Activated naive CD8-positive, alpha-beta T cell treated with anti-CD3 and anti-CD28 coated beads, Interleukin-2, amount 50 U/mL, for 16 hours (primary cell): ENCODE measurements at places on chromosomes 1 and 21.

DNA sequence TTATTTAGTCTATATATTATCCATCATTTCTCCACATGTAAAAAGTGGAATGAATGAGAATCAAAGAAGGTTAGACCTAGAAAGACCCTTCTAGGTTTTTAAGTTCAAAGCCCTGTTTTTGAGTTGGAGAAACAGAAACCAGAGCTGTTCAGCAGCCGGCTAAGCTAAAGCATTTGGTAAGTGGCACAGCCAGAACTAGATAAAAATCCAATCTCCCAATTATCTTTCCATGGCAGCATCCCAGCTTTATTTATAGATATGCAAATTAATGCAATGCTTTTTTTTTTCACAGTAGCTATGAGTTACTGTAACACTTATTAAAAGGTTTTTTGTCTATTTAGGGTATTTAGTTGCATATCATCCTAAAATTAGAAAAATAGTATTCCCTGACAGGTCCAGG, 85.1 kb downstream of the NIBAN1 start:
- no peak for DNase-seq

DNA sequence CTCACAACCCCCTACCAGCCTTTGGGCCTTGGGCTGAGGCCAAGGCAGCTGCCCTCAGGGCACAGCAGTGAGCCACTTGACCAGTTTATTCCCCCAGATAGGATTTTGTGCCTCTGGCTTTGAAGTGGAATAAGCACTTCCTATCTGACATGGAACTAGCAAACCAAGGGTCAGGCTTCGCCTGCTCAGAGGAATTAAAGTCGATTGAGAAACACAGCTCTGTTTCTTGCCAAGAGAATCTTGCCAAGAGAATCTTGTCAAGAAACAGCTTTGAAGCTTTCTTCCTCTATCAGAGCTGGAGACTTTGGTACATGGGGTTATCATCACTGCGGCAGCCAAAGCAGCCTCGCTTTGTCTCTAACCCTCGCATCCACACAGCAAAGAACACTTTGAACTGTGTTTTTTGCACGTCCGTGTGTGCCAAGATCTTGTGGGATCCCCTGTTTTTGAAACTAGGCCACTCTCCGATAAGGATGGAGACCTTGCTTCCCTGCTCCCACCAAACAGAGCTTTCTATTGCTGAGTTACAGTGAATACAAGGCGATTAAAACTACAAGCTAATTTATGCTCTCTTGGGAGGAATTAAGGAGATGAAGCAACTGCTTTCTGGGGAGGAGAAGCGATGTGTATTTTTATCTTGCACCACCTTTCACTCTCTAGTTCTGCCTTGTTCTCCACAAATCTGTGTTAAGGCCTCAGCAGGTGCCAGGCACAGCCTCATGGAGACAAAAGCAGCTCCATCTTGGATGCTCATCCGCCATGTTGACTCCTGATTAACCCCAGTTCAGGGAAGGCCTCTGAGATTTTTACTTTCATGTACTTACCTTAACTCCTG, 67.3 kb downstream of the RHOU start:
- no peak for DNase-seq

- DNase-seq: no peak
Observed at GRCh38 chr1:26768755-26769154, 19.0 kb upstream of the PIGV start.

GRCh38 chr1:247528812-247529474, 7.3 kb downstream of the OR2C3 start:
- DNase-seq: no peak

DNA sequence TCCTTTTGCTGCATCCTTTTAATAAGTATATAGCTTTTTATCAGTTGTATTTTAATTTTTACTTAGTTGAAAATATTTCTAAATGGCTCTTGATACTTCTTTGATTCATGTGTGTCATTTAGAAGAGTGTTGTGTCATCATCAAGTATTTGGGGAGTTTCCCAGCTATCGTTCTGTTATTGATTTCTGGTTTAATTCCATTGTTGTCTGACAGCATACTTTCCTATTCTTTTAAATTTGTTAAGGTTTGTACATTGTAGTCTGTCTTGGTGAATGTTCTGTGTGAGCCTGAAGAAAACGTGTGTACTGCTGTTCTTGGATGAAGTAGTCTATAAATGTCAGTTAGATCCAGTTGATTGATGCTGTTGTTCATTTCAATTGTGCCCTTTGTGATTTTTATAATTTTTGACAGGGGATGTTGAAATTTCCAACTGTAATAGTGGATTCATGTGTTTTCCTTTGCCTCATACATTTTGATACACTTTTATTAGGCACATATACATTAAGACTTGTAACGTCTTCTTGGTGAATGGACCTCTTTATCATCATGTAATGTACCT, 24.8 kb downstream of the SDCCAG8 start:
- no peak for DNase-seq

- DNase-seq: no peak
Observed at GRCh38 chr1:16174261-16174868, 18.5 kb upstream of the EPHA2 start.

DNA sequence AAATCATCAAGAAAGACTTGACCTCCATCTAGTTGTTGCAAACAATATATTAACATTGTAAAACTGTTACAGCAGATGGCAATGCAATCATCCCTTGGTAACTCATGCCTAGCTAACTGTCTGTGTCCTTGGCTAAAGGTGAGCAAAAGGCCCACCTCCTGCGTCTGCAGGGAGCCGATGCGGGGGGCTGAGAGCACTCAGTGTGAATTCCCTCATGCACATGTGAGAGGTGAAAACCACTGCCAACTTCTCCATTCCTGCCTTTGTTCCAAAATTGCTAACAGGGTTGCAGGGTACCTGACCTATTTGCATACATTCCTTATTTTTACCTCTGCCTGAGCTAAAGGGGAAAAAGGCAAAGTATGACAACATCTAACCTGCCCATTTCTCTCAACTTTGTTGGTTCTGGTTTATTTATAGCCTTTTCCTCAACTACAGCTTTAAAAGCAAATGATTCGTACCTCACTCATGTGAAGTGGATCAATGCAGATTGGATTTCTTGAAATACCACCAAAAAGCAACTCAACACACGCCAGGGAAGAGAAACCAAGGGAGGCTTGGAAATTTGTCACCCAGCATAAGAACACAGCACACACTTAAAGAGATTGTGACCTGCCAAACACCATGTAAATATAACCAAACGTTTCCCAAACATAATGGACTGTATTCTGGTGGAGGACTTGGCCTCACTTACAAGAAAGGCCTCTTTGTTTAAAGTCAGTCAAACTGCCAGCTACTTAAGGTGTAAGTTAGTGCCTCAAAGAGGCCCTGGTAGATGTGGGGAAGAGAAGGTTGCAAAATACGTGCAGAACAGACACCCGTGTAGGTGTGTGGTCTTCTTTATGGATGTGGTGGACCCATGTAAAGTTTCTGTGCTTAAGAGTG, 651.0 kb downstream of the SMYD3 start:
- DNase-seq: no peak

- no peak for DNase-seq
Observed at GRCh38 chr1:211359876-211360275, 33.2 kb downstream of the TRAF5 start.

DNA sequence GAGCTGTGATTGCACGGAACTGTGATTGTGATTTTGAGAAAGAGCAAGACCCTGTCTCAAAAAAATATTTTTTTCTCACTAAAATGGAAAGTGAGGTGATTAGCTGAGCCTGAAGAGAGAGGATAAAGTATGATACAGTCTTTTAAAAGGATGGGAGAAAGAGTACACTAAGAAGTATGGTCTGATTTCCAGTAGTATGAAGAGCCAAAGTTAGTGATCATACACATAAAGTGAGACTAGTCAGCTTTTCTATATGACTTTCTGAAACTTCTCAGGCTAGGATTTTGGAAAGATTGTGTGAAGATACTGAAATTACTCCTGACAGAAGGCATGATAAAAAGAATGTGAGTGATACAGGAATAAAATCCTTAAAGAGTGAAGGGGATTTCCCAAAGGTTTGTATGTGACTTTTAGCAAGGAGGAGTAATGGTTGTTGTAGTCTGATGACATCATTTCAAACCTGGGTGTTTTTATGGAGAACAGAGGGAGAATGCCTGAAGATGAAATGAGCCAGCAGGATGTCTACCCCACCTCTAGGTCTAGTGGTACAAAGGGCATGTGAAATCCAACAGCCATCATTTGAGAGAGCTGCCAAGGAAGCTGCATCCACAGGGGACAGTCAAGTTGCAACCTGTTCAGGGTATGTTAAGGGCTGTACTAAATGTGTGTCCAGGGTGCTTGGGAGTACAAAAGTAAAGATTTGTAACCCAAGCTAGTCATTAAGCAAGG, 157.7 kb downstream of the PIK3R3 start:
- no peak for DNase-seq

DNA sequence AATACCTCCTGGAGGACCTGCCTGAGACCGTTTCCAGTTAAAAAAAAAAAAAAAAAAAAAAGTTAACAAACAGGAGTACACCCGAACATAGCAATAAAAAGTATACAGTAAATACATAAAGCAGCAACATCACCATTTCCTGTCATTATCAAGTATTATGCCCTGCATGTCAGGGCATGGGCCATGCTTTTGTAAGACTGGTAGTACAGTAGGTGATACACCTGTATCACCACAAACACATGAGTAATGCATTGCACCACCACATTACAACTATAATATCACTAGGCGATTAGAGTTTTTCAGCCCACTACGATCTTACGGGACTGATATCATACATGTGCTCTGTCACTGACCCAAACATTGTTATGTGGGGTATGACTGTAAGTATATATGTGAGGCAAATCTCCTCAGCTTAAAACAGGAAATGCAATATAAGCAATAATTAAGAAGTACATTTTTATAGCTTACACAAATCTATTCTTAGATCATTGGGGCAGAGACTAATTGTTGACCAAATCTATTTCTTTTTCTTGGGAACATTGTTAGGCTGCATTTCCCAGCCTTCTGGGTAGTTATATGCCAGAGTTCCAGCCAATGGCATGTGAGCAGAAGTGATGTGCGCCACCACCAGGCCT, 98.1 kb downstream of the PLD5 start:
- DNase-seq: no peak

- DNase-seq: peak; percentile 30
Observed at GRCh38 chr1:31155216-31155806, 84.4 kb downstream of the NKAIN1 start.

DNA sequence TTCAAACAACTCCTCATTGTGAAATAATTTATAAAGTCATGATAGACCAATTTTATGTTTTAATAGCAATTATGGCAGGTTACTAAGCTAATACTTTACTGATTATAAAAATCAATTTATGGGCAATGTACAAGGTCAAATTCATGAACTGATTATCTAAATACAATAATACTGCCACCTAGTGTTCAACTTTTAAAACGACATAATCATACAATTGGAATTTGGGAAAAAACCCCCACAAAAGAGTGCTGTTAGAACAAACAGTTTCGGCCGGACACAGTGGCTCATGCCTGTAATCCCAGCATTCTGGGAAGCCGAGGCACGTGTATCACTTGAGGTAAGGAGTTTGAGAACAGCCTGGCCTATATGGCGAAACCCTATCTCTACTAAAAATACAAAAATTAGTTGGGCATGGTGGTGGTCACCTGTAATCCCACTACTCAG, 14.0 kb downstream of the GTF2B start:
- no peak for DNase-seq

GRCh38 chr1:9181176-9181906, 52.4 kb upstream of the GPR157 start:
- DNase-seq: peak; percentile 45

DNA sequence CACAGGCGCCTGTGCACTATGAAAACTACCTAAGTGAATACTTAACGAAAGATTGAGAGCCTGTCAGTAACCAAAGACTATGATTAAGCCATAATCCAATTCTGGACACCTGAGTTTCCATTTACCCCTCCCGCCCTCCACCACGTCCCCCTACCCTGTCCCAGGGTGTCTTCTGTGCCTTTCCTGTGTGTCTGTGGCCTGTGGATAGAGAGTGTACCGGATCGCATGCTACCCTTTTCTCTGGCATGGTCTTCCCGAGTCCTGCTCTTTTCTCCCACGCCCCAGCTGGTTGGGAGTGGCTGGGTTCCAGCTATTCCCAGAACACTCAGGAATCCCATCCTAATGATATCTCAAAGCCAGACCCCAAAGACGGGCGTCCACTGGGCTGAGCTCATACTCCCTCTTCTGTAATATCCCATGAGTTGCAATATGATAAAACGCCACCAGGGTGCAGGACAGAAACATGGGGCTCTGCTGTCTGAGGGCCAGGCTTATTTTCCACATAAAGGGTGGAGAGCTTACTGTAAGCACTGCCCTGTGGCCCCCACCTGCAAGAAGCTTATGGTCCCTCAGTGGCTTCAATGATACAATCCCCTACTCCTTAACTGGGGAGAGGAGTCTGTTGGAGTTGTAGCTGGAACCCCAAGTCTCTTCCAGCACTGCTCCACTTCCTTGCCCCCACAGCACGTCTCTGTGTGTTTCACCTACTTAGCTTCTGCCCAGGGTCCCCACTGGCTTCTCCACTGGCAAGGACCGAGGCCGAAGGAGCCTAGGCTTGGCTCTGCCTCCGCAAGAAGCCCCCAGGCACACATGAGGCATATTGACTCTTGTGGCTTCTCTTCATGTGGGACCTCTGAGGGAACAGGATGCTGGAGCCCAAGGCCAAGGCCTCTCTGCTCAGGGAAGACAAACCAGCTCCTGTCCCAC, 17.6 kb upstream of the ALX3 start:
- no peak for DNase-seq

- DNase-seq: no peak
Observed at GRCh38 chr1:234507626-234508387, 28.8 kb upstream of the TARBP1 start.

- DNase-seq: no peak
Observed at GRCh38 chr1:54248966-54249365, 49.0 kb downstream of the MRPL37 start.
